ENCODE measurements at places on chromosomes 4 and X. TPM values are rescaled to one million over a fixed set of nuclear protein-coding genes. Genes with fewer than 3 reads are reported as not detected.

RNF212 gene
- total RNA-seq = 0.79 TPM

TCP11X1 gene
- not detected for total RNA-seq

ASB12 gene
- not detected for total RNA-seq

CTAG2 gene
- not detected for total RNA-seq

CCSER1 gene
- total RNA-seq = 0.16 TPM

DRP2 gene
- 0.66 TPM for total RNA-seq

SHROOM4 gene
- total RNA-seq = not detected
